ENCODE measurements at places on chromosomes 1 and 21.
A peak's percentile ranks its signal among the peaks of the same experiment; 100 is the strongest.

DNA sequence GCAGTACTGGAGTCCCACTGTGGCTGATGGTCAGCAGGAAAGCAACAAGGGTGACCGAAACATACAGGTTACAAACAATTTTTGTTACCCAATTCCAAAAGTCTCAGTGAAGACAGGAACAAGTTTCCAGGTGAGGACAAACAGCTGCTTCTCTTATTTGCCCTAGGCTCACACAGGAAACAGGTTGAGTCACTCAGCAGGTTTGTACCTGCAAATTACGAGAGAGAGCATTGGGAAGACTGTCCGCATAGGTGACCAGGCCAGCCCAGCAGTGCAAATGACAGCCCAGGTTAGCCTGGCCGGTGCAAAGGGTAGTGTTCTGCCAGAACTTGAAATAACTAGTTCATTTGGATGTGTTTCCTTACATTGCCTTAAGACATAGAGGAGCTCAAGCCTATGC lies 40.0 kb upstream of the DSCAM start:
- no peak for DNase-seq

DNA sequence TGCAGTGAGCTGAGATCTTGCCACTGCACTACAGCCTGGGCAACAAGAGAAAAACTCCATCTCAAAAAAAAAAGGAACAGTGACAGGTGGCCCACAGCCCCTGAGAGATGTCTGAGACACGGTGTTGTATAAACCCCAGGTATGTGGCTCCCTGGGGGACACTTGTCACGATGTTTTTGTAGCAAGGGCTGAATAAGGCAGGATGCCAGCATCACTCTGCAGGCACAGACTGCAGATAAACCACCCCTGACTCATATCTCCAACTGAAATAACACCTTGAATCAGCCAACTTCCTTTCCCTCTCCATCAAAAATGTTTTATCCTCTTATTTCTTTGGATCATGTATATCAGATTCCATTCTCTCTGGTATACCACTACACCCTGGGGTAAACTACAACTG lies 52.5 kb downstream of the NMNAT2 start:
- no peak for DNase-seq

DNA sequence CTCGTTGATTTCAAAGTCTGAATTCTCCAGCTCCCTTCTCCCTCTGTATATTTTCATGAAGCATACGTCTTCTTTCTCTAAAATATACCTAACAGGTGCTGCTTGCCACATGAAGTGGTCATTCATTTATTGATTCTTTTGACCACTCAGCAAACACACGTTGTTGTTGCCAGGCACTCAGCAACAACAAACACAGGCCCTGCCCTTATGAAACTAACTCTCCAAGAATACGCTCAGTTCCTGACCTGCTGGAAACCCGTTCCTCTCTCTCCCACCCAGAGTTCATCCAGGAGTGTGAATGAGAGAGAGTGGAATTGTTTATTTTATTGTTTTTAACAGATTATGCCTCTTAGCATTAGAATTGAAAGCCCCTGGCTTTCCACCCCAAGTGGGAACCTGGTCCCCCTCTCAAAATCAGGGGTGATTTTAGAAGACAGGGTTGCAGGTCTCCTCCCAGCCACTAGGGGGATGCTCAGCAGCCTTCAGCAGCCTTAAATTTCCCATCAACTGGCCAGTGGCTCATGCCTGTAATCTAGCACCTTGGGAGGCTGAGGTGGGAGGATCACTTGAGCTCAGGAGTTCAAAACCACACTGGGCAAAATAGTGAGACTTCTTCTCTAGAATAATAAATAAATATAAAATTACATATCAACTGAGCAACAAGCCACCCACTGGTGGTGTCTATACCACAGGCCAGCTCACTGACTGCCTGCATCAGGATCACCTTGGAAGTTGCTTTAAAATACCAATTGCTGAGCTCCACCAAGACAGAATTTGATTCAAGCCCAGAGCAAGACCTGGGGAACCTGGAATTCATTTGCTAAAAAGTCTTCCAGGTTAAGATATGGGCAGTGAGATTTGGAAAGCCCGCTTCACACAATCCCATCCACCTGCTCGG lies 181.0 kb upstream of the KLHDC7A start:
- peak; percentile 62 for DNase-seq

DNA sequence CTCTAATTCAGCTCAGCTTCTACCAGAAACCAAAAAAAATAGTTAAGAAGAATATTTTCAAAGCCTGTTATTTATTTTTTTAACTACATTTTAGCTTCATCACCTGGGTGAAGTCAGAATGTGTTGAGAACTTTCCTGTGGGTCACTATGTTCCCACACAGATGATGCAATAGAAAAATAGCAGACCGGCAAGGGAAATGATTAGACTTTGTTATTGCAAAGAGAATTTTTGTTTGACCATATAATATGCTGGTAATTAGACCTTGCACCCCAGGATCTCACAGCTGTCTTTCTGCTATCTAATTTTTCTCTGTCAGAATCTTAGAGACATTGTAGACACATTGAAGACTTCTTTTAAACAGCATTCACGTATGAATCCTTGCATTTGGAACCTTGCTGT lies 299.3 kb downstream of the TBX15 start:
- DNase-seq = no peak

- no peak for DNase-seq
These were observed 5.0 kb downstream of the KPNA6 start for GRCh38 chr1:32112806-32113375.

- peak; percentile 77 for DNase-seq
These were observed 150.1 kb upstream of the SOD1 start for GRCh38 chr21:31509194-31510017.

DNA sequence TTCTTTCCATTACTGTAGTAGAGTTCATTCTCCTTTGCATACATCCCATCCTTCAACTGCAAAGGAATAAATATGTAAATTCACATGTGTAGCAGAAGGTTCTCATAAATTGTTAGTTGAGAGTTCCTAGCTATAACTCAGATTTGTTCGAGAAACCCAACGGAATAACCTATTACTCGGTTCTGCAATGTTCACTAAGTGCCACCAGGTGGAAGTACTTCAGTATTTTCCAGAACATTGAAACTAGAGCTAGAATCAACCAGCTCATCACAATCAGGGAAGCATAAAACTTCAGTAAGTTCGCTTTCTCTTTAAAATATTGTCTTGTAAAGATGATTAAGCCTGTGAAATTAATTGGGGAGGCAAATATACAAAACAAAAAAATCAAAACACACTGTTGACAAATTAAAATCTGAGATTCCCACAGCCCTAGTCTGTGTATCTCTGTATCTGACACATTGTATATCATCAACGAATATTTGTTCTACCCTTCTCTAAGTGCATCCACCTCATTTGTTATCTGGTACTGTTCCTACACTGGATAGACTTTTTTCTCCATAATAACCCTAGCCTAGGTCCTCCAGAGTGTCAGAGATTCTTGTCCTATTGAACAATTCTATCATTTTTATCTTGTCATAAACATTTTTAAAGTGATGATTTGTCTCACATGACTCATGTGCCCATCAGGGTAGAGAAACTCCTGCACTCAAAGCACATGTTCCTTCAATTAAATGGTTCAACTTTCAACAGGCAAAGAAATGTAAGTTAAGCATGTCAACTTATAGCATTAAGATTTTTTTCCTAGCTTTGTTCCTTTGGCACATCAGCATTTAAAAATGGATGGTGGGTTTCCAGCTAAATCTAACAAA lies 31.9 kb downstream of the MROH9 start:
- DNase-seq = peak; percentile 44

GRCh38 chr1:59738152-59738551 lies 76.6 kb upstream of the HOOK1 start:
- DNase-seq = no peak

- peak; percentile 81 for DNase-seq
These were observed 161.4 kb downstream of the SLC35F3 start for GRCh38 chr1:234065794-234066447.

DNA sequence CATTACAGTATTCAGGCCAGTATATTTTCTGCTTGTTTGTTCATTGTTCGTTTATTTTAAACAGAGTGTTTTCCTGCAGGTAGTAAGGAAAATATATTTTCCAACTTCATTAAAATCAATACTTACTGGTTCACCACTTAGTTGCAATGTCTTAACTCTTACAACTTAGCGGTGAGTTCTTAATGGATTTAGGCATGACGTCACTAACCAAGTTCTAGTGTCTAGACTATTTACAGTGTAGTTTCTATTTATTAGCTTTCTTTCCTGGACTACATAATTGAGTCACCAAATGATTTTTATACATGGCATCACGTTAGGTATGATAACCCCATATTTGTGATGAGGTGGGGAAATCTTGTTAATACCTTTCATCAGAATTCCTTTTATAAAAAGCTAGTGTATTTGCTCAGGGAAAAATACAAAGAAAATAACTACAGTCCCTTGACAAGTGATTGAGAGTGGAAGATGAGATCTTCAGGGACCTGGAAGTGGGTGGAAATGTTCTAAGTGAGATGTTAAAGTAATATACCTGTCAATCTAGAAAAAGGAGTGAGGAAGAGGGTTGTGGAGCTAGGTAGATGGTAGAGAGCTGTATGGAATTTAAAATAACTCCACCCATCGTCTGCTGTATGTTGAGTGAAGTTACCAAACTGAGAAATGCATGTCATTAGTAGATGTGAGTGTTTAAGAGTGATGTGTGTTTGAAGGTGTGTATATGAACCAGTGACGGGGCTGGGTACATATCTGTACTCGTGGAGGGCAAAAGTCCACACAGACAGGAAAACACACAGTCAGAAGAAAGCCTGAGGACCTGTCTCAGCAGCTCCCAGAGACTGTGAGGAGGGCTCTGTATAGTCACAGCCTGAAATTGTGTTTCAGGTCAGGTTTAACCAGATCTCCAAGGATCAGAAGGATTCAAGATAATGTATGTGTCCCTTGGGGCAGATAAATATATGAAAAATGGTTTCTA lies 197.6 kb upstream of the ADAMTS5 start:
- DNase-seq = no peak
